Heart right ventricle (tissue), 16 donors: ENCODE measurements at places on chromosomes 12 and 14. TPM values are rescaled to one million over a fixed set of nuclear protein-coding genes. Genes with fewer than 3 reads are reported as not detected.
A peak's percentile ranks its signal among the peaks of the same experiment; 100 is the strongest.

DNA sequence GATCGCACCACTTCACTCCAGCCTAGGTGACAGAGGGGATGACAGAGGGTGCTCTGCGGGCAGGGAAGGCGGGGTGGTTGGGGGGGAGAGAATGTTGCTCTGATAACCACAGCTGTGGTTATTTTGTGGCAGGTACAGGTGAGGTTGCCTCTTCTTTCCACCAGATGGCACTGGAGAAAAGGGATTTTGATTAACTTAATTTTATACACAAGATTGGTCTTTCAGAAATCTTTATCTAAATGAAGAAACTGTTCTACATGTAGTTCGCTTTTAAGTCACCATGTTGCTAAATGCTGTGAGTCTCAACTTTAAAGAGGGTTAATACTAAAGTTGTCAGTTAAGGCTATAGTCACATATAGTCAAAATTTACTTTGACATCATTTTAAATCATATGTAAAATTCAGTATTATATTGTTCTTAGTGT lies 25.7 kb downstream of the FGF23 start:
- no peak for DNase-seq
- no peak overlapping the region for H3K4me3 ChIP-seq
- no peaks in the 10 kb centered on the region for H3K27me3 ChIP-seq
- H3K27ac ChIP-seq: no peak overlapping the region
- H3K36me3 ChIP-seq: no peaks in the 10 kb centered on the region

- no peak overlapping the region for H3K4me3 ChIP-seq
- no peak overlapping the region for H3K27ac ChIP-seq
- H3K27me3 ChIP-seq: peaks cover 15% of the 10 kb centered on the region
- DNase-seq: no peak
- no peaks in the 10 kb centered on the region for H3K36me3 ChIP-seq
Observed at GRCh38 chr12:54697851-54698250, 49.7 kb upstream of the DCD start.

DNA sequence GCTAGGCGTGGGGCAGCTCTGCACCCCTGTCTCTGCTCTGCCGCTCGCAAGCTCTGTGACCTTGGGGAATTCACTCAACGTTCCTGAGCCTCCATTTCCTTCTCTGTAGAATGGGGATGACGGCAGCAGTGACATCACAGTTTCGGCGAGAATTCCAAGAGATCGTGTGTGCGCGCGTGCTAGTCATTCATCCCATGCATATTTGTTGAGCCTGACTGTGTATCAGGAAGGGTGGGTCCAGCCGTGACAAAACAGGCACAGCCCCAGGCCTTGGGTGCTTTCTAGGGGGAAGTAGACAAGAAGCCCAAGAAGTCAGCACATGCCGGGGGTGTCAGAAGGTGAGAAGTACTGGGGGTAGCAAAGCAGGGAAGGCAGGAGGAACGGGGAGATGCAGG lies 145.6 kb upstream of the NCOR2 start:
- peak; percentile 63 for DNase-seq
- peaks cover 6% of the 10 kb centered on the region for H3K4me1 ChIP-seq
- no peaks in the 10 kb centered on the region for H3K27me3 ChIP-seq
- peak overlapping the region; percentile 93 for H3K27ac ChIP-seq

- H3K27me3 ChIP-seq: no peaks in the 10 kb centered on the region
- peak; percentile 28 for DNase-seq
- H3K4me1 ChIP-seq: no peaks in the 10 kb centered on the region
- H3K4me3 ChIP-seq: no peak overlapping the region
- H3K27ac ChIP-seq: no peak overlapping the region
Observed at GRCh38 chr12:112992541-112993398, 14.5 kb downstream of the OAS2 start.

- H3K4me3 ChIP-seq: no peak overlapping the region
- H3K27ac ChIP-seq: no peak overlapping the region
- H3K36me3 ChIP-seq: no peaks in the 10 kb centered on the region
- H3K27me3 ChIP-seq: no peaks in the 10 kb centered on the region
- no peak for DNase-seq
Observed at GRCh38 chr14:62247266-62247665, 485.0 kb downstream of the SNAPC1 start.

DNA sequence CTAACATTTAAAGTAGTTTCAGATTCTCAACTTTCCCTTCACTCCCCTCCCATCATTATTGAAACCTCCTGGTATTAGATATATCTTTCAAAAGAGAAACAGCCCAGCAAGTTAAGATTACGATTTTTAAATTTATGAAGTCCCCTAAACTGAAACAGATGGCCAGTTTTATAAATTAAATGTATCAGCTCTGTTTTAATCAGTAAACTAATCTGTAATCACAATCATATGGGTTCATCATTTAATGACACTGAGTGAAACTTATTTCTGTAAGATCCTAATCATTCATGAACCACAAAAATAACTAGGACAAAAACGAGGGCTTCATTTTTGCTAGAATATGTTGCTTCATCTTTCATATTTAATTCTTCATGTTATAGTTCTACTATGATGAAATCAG lies 137.8 kb downstream of the EPS8 start:
- H3K27ac ChIP-seq: no peak overlapping the region
- H3K4me1 ChIP-seq: no peaks in the 10 kb centered on the region
- no peaks in the 10 kb centered on the region for H3K27me3 ChIP-seq
- H3K36me3 ChIP-seq: no peaks in the 10 kb centered on the region
- DNase-seq: no peak
- no peak overlapping the region for H3K4me3 ChIP-seq

SOX5 gene
- 4.1 TPM for total RNA-seq
